Neuronal stem cell (in vitro differentiated cells): ENCODE measurements at places on chromosomes 5 and 9.

DNA sequence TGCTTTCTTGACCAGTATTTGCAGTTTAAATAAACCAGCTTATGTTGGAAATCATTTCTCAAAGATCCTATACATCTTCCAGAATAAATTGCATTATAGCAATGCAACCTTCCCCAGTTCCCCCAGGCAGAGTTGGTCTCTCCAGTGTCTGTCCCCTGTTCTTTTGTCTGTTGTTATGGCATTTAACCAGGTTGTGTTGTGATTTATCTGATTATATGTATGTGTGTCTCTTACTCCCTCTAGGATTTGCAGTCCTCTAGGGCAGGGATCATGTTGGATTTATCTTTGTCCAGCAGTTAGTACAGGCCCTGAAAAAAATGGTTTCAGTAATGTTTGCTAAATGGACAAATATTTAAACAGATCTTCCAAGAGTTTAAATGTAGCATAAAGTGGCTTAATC lies 17.3 kb downstream of the GARNL3 start:
- H3K4me1 ChIP-seq = no peaks in the 10 kb centered on the region
- no peaks in the 10 kb centered on the region for H3K36me3 ChIP-seq
- DNase-seq = no peak
- H3K27me3 ChIP-seq = no peaks in the 10 kb centered on the region
- H3K4me3 ChIP-seq = no peak overlapping the region

DNA sequence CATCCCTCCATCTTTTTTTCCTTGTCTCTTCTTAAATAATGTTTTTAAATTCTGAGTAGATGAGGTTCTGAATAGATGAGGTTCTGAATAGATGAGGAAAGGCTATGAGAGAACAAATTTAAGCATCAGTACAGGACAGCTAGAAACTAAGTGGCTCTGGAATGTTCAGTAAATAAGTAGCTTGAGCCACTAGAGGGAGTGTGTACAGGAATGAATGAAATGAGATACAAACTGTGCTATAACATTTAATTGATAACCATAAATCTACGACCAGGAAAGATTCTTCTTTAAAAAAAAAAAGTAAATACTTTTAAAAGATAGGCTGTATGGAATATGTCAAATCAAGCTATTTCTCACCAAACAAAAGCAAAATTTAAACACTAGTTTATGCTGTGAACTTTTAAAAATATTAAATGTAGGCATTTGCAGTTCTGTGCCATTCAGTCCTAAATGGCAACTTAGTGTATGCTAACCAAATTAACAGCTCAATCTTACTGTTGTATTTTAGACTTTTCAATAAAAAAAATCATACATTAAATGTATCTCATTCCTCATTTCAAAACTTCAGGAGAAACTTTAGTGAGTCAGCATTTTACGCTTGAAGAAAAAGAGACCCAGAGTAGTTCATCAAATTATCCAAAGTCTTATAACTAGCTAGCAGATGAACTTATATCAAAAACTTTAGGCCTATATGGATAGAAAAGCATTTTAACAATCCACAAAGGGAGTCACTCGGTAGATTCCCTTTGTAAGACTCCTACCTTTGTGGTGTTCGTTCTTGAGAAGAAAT lies 70.4 kb upstream of the SNX2 start:
- H3K36me3 ChIP-seq = no peaks in the 10 kb centered on the region
- no peak for DNase-seq
- H3K27ac ChIP-seq = no peak overlapping the region
- H3K4me3 ChIP-seq = no peak overlapping the region

DNA sequence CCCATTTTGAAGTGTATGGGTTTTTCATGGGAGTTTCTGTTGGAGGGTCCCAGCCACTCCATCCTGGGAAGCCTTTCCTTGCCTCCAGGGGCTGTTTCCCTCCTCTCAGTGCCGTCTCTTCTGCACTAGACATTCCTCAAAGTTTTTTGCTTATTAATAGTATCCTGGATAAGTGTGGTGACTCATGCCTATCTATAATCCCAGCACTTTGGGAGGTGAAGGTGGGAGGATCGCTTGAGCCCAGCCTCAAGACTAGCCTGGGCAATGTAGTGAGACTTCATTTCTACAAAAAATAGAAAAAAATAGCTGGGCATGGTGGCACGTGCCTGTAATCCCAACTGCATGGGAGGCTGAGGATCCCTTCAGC lies 43.1 kb downstream of the RALGPS1 start:
- no peak overlapping the region for H3K27ac ChIP-seq
- H3K36me3 ChIP-seq = no peaks in the 10 kb centered on the region
- no peak overlapping the region for H3K4me3 ChIP-seq
- no peaks in the 10 kb centered on the region for H3K27me3 ChIP-seq

GRCh38 chr5:43037636-43038495 lies 2.3 kb downstream of the ANXA2R start:
- H3K4me1 ChIP-seq = peaks cover 9% of the 10 kb centered on the region
- no peak overlapping the region for H3K4me3 ChIP-seq
- H3K27me3 ChIP-seq = peaks cover 89% of the 10 kb centered on the region
- H3K27ac ChIP-seq = no peak overlapping the region

- no peaks in the 10 kb centered on the region for H3K27me3 ChIP-seq
- no peak for DNase-seq
- no peak overlapping the region for H3K4me3 ChIP-seq
- H3K4me1 ChIP-seq = no peaks in the 10 kb centered on the region
- no peak overlapping the region for H3K27ac ChIP-seq
These were observed 25.2 kb downstream of the TGFBR1 start for GRCh38 chr9:99130069-99130468.

DNA sequence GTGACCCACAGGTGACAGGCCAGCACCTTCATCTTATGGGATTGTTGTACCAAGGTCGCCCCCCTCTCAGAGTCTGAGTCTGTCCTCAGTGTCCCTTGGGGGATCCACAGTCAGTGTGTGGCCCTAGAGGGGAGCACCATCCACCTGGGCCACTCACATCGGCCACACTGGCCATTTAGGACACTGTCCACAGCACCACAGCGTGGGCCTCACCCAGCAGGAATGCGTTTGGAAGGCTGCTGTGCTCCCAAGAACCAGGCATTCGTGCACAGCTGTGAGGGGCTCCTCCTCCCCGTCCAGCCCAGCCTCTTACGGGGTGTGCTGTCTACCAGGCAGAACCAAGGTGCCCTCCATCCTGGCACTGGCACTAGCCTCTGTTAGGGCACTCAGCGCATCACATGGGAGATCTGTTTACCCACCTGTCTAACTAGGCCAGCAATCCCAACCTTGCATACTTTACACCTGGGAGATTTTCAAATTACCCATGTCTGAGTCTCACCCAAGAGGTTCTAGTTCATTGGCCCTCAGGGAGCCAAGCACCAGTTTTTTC lies 24.5 kb upstream of the UBE2QL1 start:
- no peak overlapping the region for H3K27ac ChIP-seq
- DNase-seq = no peak
- H3K4me3 ChIP-seq = no peak overlapping the region
- no peaks in the 10 kb centered on the region for H3K4me1 ChIP-seq

DNA sequence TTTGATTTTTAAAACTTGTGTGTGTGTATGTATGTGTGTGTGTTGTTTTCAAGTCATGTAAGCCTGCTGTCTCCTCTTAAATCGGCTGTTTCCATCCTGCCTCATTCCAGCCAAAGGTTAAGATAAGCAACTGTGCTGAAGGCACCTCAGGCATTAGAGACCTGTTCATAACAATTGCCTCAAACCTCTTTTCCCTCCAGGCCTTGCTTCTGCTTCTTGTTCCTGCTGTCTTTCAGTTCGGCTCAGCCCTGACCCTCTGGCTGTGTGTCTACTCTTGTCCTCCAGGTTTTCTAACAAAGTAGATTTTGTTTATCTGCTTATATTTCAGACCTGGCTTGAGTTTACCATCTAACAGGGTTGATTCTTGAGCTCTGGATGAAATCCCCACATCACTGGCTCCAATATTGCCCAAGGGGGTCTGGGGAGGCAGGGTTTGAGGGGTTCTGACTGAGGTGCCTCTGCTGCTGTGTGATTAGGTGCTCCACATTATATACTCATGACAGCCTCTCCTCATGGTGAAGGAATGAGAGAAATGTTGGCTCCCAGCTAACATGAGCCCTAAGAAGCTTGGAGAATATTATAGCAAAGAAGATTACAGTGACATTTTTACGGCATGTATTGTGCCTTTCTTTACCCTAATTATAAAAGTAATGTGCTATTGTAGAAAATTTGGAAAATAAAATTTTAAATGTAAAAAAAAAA lies 229.7 kb upstream of the PIK3R1 start:
- H3K4me3 ChIP-seq = no peak overlapping the region
- no peak overlapping the region for H3K27ac ChIP-seq
- no peak for DNase-seq

DNA sequence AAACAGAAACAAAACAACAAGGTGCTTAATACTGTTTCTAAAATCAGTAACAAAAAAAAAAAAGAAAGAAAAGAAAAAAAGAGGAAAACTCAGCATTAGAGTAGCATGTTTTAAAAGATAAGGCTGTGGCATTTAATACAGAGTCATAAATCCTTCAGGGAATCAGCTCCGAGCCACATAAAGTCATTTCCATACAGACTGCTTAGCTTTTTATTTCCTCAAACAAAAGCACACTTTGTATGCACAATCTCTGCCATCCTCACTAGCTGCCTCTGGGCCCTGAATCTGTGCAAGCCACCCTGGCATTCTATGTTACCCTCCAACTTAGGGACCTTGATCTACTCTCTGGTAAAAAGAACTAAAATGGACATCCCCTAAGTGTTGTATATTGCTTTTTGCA lies 87.6 kb downstream of the SEMA6A start:
- H3K4me1 ChIP-seq = peaks cover 5% of the 10 kb centered on the region
- H3K27ac ChIP-seq = no peak overlapping the region
- no peaks in the 10 kb centered on the region for H3K27me3 ChIP-seq
- H3K36me3 ChIP-seq = peaks cover 28% of the 10 kb centered on the region

DNA sequence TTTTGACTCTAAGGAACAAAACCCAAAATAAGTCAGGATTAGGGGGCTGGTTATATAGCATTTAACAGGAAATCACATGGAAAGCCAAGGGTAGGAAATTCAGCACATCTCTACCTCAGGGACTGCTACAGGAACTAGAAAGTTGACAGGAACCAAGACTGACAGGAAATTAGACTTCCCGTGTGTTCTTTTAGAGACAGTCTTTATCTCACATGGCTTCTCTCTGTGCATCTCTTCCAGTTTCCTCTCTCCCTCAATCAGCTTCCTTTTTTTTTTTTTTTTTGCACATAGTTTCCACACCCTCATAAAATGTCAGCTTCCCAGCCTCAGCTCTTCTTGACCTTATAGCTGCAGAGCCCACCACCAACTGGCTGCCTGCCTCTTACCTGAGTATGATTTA lies 4.8 kb downstream of the RECK start:
- no peak for DNase-seq
- peaks cover 2% of the 10 kb centered on the region for H3K4me1 ChIP-seq
- H3K27ac ChIP-seq = no peak overlapping the region
- no peak overlapping the region for H3K4me3 ChIP-seq
- H3K36me3 ChIP-seq = no peaks in the 10 kb centered on the region

DNA sequence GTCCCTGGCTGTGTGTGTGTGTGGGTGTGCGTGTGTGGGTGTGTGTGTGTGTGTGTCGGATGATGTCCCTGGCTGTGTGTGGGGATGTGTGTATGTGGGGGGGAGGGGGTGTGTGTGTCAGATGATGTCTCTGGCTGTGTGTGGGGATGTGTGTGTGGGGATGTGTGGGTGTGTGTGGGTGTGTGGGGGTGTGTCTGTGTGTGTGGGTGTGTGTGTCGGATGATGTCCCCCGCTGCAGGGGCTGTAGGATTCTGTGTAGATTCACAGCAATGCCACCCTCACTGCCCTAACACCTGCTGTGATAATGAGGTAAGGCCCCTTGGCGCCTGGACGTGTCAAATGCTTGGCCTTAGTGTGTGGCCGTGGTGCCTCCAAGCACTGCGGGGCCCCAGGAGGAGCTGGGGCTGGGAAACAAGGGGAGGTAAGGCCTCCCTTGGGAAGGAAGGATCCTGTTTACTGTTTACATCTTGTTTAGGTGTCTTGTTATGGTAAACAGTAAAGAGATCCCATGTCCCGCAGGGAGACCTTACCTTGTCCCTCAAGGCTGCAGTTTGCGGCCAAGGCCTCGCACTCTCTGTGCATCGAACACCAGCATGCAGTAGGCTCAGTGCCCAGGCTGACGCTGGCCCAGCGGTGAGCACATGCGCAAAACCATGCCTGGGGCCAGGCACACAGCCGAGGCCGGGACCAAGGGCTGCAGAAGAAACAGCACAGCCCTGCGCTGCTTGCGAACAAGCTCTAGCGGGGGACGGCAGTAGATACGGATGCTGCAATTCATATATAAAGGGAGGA lies 24.1 kb downstream of the AHRR start:
- H3K27me3 ChIP-seq = peaks cover 8% of the 10 kb centered on the region
- H3K4me3 ChIP-seq = no peak overlapping the region
- peaks cover 3% of the 10 kb centered on the region for H3K4me1 ChIP-seq
- no peak overlapping the region for H3K27ac ChIP-seq
